ENCODE measurements at places on chromosomes 6 and 20.
A peak's percentile ranks its signal among the peaks of the same experiment; 100 is the strongest.

DNA sequence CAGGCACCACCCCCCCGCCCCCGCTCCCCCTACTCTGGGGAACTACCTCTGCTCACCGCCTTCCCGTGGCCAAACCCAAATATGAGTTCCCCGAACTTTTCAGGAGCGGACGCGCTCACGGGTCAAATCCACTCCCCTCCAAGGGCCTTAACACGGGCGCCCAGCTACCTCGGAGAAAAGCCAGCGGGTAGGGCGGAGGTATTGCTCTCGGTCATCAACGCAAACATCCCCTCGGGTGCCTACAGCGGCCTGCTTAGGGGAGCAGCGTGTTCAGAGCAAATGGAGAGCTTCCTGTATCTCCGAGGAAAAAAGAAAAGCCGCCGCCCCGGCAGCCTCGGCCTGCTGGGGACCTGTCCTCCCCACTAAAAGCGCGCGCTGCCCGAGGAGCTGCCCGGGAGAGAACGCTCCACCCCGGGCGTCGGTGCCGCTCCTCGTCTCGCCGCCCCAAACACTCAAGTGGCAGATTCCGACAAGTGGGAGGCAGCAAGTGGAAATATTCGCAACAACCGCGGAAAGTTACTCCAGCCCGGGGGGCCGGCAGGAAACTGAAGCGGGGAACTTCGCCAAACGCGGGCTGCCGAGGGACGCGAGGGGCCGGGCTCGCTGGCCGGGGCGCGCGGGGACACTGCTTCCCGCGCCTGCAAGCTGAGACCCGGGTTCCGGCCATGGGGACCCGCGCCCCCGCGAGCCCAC is 699 bp downstream of the PTPRT start:
- no peak for DNase-seq

GRCh38 chr20:38252292-38253288 is 7.9 kb downstream of the KIAA1755 start:
- DNase-seq: no peak

DNA sequence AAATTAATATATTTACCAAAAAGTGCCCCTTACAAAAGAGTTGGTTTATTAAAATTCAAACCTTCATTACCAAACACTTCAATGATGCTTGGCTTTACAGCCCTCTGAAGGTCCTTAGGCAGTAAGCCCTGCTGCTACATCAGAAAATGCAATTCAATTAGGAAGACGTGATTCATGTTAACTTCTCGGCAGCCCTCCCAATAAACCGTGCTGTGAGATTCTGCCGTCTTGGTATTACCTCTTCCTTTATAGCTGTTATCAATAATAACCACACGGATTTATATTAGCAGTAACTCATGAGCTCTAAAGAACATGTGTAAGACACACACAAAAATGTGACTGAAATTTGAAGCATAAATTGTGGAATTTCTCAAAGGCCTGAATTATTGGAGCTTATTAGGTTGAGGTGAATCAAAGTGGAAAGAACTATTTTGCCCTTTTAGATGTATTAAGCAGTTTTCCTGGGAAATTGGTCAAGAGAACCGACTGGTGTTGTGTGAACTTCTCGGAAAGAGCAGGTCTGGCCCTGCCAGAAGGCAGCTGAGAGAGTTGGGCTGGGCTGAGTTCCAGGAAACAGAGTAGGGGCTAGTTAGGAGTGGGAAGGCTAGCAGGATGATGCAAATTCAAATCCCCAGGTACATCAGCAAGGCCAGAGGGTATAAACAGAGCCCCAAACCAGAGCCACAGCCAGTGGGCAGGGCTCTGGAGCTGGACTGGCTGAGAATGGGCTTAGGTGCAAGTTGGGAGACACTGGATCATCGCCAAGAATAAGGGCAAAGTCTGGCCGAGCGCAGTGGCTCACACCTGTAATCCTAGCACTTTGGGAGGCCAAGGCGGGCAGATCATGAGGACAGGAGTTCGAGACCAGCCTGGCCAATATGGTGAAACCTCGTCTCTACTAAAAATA is 33.1 kb downstream of the FGD2 start:
- peak; percentile 84 for DNase-seq

DNA sequence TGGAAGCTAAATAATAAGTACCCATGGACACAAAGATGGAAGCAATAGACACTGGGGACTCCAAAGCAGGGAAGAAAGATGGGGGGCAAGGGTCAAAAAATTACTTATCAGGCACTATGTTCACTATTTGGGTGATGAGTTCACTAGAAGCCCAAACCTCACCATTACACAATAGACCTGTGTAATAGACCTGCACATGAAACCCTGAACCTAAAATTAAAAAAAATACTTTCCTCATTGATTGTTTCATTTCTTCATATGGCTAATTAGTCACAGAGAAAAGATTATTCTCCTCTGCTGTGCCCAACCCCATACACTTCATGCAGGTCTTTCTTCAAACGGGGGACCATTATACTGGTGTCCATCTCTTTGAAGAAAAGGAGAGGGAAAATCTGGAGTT is 213.0 kb upstream of the DTNBP1 start:
- DNase-seq: no peak

- no peak for DNase-seq
Observed at GRCh38 chr6:167761794-167762258, 64.9 kb upstream of the AFDN start.

GRCh38 chr20:53069132-53069531 is 97.0 kb downstream of the TSHZ2 start:
- no peak for DNase-seq

DNA sequence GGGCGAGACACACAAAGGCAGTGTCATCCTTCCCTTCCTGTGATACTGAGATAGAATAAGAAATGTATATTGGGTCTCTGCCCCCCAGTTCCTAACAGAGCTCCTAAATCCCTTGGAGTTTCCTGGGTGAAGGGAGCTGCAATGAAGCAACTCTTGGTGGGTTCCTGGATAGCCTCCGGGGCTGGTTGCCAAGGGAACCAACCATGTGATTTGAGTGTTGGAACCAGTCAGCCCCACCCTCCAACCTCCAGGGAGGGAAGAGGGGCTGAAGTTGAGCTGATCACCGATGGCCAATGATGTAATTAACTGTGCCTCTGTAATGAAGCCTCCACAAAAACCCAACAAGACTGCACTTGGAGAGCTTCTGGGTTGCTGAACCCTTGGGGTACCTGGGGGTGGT is 116.6 kb downstream of the SLC22A3 start:
- no peak for DNase-seq

- no peak for DNase-seq
Observed at GRCh38 chr6:143146186-143146851, 85.6 kb downstream of the AIG1 start.

DNA sequence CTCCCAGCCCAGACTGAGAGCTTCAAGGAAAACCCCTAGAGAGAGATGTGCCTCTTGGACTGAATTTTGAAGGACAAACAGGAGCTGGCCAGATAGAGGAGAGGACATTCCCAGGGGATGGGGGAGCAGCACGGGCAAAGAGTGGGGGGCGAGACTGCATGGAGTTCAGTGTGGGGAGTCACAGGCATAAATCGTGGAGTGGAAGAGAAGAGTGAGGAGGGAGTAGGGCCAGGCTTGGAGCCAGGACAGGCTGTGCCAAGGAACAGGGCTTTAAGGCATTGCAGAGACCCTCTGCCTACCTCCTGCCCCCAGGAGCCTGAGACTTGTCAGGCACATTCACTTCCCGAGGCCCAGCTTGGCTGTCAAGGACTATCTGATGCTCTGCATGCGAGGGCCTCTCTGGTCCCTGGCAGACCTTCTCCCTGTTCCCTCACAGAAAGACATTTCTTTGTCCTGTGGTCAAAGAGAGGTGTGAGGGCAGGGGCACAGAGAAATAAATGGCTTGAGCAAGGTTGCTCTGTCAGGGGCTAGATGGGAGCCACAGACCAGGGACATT is 5.2 kb upstream of the SLC22A7 start:
- no peak for DNase-seq

DNA sequence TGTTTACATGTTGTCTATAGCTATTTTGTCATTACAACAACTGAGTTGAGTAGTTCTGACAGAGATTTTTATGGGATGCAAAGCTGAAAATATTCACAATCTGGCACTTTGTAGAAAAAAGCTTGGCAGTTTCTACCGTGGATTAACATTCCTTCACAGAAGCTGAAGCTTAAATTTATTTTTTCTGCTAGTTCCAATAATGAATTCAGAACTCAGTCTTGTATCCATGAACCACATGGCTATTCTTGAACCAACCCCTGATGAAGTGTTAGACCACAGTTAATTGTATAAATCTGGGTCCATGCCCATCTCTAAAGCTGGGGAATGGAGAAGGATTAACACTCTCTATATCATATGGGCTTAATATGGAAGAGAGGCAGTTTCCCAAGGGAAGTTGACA is 743.8 kb upstream of the FLRT3 start:
- no peak for DNase-seq

DNA sequence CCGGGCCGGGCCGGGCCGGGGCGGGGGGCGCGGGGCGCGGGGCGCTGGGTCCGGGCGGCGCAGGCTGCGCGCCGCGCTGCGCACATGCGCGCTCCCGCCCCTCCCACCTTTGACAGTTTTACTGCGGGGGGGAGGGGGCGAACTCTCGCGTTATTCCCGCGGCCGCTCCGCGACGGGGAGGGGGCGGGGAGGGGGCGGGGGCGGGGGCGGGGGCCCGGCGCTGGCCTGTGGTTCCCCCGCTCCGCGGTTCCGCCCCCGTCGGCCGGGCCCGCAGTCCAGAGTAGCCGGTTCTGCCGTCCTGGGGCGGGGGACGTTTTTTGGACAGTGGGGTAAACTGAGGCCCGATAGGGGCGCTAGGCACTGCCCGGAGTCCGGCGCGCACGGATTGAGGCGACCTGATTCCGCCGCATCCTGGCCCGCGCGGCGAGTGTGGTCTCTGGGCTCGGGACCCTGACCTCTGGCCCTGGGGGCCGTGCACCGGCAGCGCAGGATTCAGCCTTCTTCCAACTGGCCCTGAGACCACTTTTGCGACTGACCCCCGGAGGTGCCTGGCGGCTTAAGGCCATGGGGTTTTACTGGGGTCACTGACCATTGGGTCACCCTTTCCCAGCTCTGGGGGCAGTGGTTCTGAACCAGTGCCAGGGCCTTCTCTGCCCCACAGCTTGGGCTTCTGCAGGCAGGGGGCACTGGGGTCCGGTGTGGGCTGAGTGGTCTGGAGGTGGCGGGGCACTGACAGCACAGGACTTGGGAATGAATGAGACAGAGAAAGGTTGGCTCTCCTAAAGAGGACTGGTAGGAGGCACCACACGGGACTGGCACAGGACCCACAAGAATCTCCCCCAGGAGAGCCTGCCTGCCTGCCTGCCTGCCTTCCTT is at the start of gene ZNF512B:
ZNF512B (minus strand) TSS at position 93 of the 876 bp plus-strand sequence. CDS start 1,980 bp downstream, outside the sequence.
- DNase-seq: peak; percentile 79

DNA sequence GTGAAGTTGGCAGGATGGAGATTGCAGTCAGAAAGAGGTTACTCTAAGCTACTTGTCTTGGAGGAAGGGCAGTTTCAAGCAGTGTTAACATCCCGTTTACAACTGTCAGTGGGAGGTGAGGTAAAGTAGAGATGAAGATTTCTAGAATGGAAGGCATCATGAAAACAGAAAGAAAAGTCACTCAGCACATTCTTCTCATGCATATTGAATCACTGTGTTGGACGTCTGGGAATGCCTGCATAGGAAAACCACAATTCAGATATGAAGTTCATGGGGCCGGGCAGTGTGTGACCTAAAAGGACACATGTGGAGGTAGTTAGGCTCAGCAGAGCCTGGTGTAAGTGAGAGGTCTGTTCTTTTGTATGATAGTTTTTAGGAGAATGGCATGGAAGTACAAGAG is 73.5 kb upstream of the LAMP5 start:
- DNase-seq: no peak

All from testis (tissue), 5 donors.